H1 (cell line): ENCODE measurements at places on chromosomes 2 and 18. TPM values are rescaled to one million over a fixed set of nuclear protein-coding genes. Genes with fewer than 3 reads are reported as not detected.

DNA sequence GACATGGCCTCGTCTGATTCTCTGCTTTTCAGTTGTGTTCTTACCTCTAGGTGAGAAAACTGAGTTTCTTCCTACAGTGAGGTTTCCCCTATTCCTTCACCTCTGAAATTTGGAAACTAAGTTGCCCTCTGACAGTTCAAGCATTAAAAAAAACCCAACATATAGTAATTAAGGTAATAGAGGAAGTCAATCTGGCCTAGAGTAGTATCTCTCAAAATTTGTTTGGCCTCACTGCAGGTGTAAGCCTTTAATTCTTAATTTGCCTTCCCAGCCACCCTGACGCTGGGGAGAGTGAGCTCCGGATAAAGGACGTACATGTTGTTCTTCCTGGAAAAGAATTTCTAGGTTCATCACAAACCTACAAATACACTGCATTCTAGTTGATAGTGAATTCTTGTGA, 1.4 kb downstream of the CAD start:
- DNase-seq: no peak
- H3K36me3 ChIP-seq: peaks cover 43% of the 10 kb centered on the region
- no peaks in the 10 kb centered on the region for H3K27me3 ChIP-seq
- H3K27ac ChIP-seq: no peak overlapping the region; the same call in 1 of the 2 replicates
- H3K4me1 ChIP-seq: peaks cover 9% of the 10 kb centered on the region

- H3K4me1 ChIP-seq: no peaks in the 10 kb centered on the region
- H3K36me3 ChIP-seq: no peaks in the 10 kb centered on the region
- H3K27me3 ChIP-seq: no peaks in the 10 kb centered on the region; the same call in 1 of the 2 replicates
- DNase-seq: no peak
- H3K4me3 ChIP-seq: no peak overlapping the region
- H3K27ac ChIP-seq: no peak overlapping the region
Observed at GRCh38 chr2:112985090-112985489, 7.3 kb downstream of the IL36G start.

The MMADHC gene
- 123 and 130 TPM in 2 replicates for total RNA-seq

DNA sequence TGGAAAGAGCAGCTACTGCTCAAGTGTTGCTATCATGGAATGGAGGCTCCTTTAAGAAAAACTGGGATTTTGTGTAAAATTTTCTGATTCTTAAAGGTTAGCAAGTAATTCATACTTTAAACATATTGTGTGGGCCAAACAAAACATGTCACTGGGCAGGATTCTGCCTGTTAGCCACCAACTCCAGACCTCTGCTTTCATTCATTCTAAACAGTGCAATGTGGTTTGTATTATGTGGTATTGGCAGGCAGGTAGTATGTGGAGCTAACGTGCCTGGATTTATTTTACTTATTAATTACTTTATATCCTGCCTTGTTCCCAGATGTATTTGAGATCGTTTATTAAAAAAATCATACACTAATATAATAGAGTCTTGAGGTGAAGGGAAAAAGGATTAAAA, 1521.3 kb upstream of the ACVR2A start:
- DNase-seq: no peak
- no peak overlapping the region for H3K27ac ChIP-seq

- no peaks in the 10 kb centered on the region for H3K27me3 ChIP-seq
- H3K4me3 ChIP-seq: no peak overlapping the region
- no peaks in the 10 kb centered on the region for H3K36me3 ChIP-seq
- no peak overlapping the region for H3K27ac ChIP-seq
Observed at GRCh38 chr2:203772456-203773165, 66.2 kb downstream of the CD28 start.

DNA sequence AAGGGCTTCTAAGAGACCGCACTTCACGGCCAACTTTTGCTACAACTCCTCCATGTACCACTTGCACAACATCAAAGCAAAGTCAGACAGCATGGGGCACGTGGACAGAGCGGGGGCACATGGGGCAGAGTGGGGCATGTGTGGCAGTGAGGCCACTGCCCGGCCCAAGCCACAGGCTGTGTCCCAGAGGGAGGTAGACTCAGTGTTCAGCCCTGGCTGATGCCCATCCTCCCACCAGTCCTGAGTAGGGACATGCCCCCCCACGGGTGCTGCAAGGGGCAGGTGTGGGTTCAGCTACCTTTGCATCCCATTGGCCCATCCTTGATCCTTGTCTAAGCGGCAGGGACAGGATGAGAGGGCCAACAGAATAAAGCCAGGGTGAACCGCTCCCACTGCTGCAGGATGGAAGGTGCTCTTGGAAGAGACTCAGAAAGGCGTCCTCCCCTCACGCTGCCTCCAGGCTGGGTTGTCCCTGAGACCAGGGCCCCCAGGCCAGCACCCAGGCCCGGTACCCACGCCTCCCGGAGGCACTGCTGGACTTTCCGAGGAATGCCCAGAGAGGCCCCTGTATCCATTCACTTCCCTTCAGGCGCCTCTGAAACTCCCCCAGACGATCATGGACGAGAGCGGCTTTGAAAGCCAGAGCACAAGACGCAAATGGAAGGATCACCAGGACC, 218.2 kb downstream of the NDUFA10 start:
- no peaks in the 10 kb centered on the region for H3K27me3 ChIP-seq
- H3K36me3 ChIP-seq: no peaks in the 10 kb centered on the region
- DNase-seq: no peak
- no peak overlapping the region for H3K27ac ChIP-seq
- H3K4me1 ChIP-seq: no peaks in the 10 kb centered on the region
- H3K4me3 ChIP-seq: no peak overlapping the region

The DHRS9 gene
- total RNA-seq: not detected in 2 replicates

DNA sequence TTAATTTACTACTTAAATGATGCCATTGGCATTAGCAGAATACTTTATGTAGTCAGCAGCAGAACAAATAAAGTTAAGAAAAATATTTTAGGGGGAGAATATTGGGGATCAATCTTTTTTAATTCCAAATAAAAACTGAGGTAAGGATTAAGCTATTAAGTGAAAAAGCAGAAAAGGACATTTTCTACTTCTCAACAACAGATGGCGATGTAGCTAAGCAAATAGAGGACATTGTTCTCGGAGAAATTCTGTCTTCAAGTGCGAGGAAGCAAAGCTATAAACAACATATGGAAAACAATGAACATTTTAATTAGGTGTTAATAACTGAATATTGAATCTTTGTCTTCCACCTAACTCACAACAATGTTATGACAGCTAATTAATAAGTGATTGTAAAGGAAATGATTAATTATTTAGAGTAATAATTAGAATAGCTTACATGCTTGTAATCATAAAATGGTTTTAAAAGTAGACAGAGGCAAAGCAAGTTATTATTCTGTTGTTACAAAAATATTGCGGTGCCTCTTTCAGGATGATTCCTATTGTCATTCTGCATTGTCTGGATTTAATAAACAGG, 32.9 kb upstream of the CCDC93 start:
- no peaks in the 10 kb centered on the region for H3K27me3 ChIP-seq
- no peaks in the 10 kb centered on the region for H3K4me1 ChIP-seq
- H3K36me3 ChIP-seq: no peaks in the 10 kb centered on the region
- no peak overlapping the region for H3K4me3 ChIP-seq
- DNase-seq: no peak

- DNase-seq: no peak
- H3K27ac ChIP-seq: no peak overlapping the region
- no peaks in the 10 kb centered on the region for H3K27me3 ChIP-seq
- H3K4me1 ChIP-seq: no peaks in the 10 kb centered on the region
- no peak overlapping the region for H3K4me3 ChIP-seq
Observed at GRCh38 chr2:227311861-227312506, 13.1 kb upstream of the MFF start.

GRCh38 chr2:159211447-159212396, 74.8 kb downstream of the WDSUB1 start:
- H3K36me3 ChIP-seq: no peaks in the 10 kb centered on the region
- DNase-seq: peak; percentile 60
- H3K4me3 ChIP-seq: peak overlapping the region; percentile 2; the same call in 1 of the 2 replicates
- H3K4me1 ChIP-seq: peaks cover 4% of the 10 kb centered on the region

DNA sequence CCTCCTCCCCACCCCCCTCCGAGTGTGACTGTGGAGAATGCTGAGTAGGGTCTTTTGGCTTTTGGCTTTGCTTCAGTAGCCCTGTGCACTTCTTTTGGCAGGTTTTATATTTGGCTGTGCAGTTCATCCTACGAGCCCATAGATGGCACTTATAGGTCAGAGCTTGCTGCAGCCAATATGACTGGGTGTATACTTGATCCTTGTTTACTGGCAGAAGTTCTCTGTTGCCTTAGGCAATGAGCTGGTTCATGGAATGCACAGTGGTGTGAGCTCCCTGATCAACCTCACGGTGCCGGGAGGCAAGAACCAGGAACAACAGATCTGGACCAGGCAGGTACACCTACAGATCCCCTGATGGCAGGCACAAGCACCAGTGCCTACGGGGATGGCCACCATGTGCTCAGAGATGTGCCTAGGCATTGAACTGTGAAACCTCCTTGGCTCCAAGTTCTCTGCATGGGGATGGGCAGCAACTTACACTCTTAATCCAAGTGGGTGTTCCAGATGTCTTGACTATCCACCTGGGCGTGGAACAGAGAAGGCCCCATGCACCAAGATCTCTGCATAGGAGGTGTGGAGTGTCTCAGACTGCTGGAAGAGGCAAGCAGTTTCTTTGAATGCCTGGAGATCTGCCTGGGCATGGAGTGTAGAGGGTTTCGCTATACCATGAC, 190.4 kb downstream of the KIAA1328 start:
- no peaks in the 10 kb centered on the region for H3K36me3 ChIP-seq
- H3K4me1 ChIP-seq: no peaks in the 10 kb centered on the region
- H3K27ac ChIP-seq: no peak overlapping the region
- no peak overlapping the region for H3K4me3 ChIP-seq

DNA sequence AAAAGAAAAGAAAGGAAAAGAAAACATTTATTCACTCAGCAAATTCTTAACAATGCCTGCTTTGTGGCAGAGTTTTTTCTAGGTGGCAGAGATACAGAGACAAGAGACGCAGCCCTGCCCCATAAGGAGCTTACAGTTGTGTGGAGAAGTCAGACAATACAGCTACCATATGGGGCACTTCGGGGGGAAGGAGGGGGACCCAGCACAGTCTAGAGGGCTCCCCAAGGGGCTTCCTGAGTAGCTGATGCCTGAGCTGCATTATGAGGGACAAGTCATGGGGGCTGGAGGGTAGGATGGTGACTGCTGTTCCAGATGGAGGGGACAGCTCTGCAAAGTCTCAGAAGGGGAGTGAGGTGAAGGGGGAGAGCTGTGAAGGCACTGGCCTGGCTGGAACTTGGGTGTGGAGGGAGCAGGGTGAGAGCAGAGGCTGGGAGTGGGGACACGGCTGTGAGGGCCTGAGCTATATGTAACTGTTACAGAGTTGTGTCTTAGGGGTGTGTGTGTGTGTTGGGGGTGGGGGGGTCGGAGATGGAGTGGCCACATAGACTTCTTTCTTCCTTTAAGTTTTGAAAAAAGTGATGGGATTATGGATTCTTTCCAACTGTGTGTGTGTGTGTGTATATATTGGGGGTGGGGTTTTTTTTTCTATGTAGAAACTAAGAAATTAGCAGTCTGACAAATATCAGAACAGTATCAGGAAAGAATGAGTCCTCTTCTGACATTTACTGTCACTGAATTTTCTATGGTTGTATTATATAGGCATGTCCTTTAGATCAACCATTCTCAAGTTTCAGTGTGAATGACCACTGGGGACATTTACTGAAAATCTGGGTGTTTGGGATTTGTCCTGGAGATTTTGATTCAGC, 66.0 kb upstream of the HAAO start:
- H3K4me1 ChIP-seq: no peaks in the 10 kb centered on the region; the same call in 1 of the 2 replicates
- no peak overlapping the region for H3K27ac ChIP-seq
- no peak for DNase-seq
- H3K36me3 ChIP-seq: no peaks in the 10 kb centered on the region

The MLPH gene
- 17.0 TPM in 2 replicates for total RNA-seq

The LRRTM4 gene
- total RNA-seq: 8.1 and 9.5 TPM in 2 replicates

DNA sequence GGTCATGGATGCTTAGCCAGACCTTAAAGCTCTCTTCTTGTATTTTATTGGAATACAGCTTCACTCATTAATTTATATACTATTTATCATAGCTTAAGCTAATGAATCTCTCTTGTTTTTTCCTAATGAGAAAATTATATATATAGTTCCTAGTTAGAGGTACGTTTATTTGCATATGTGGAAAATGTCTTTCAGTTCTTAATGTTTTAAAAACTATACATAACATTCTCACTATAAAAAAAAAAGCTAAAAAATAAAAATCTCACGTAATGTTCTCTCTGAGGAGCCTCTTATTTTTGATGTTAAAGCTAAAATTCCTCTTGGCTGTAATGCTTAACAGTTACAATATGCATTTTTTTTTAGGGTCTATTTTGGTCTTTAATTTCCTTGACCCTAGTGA, 16.6 kb downstream of the UGP2 start:
- peaks cover 8% of the 10 kb centered on the region for H3K4me1 ChIP-seq
- no peak overlapping the region for H3K4me3 ChIP-seq
- no peaks in the 10 kb centered on the region for H3K27me3 ChIP-seq
- DNase-seq: no peak
- H3K36me3 ChIP-seq: peaks cover 47% of the 10 kb centered on the region

GRCh38 chr18:37422116-37422515, 143.5 kb downstream of the CELF4 start:
- H3K4me1 ChIP-seq: no peaks in the 10 kb centered on the region
- H3K27ac ChIP-seq: no peak overlapping the region
- H3K36me3 ChIP-seq: no peaks in the 10 kb centered on the region
- H3K27me3 ChIP-seq: no peaks in the 10 kb centered on the region; the same call in 1 of the 2 replicates
- H3K4me3 ChIP-seq: no peak overlapping the region

DNA sequence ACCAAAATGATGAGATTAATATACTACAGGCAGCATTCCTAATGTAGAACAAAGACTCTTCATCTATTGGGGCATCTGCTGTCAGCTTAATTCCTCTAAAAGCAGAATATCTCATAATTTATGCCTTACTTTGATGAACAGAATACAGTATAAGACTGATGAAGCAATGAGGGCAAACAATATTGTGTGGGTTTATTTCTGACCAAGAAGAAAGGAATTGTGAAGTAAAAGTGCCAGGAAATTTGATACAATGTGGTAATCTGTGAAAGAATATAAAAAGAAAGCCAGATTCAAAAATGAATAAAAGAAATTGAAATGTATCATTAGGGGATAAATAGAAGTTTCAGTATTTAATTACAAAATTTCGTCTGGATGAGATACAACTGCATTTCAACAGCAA, 78.8 kb upstream of the TTC21B start:
- H3K27me3 ChIP-seq: no peaks in the 10 kb centered on the region
- no peak for DNase-seq
- H3K36me3 ChIP-seq: no peaks in the 10 kb centered on the region
- H3K4me1 ChIP-seq: no peaks in the 10 kb centered on the region
- H3K27ac ChIP-seq: no peak overlapping the region

The CDH19 gene
- not detected in 2 replicates for total RNA-seq

GRCh38 chr2:64104933-64105332, 39.3 kb downstream of the PELI1 start:
- no peak overlapping the region for H3K27ac ChIP-seq
- peaks cover 38% of the 10 kb centered on the region; the same call in 1 of the 2 replicates for H3K36me3 ChIP-seq
- no peaks in the 10 kb centered on the region for H3K27me3 ChIP-seq
- H3K4me1 ChIP-seq: no peaks in the 10 kb centered on the region
- no peak for DNase-seq

GRCh38 chr18:56165601-56166355, 472.6 kb downstream of the TXNL1 start:
- H3K4me3 ChIP-seq: no peak overlapping the region
- H3K36me3 ChIP-seq: no peaks in the 10 kb centered on the region
- no peaks in the 10 kb centered on the region for H3K4me1 ChIP-seq
- H3K27ac ChIP-seq: no peak overlapping the region
